Activated naive CD8-positive, alpha-beta T cell treated with anti-CD3 and anti-CD28 coated beads for 36 hours (primary cell): ENCODE measurements at places on chromosomes 11 and 22. TPM values are rescaled to one million over a fixed set of nuclear protein-coding genes. Genes with fewer than 3 reads are reported as not detected.
A peak's percentile ranks its signal among the peaks of the same experiment; 100 is the strongest.

UPK3A gene
- total RNA-seq, result not detected

ZBED4 gene
- 20.6 TPM for total RNA-seq

GRCh38 chr11:111623527-111624030 is 21.3 kb downstream of the SIK2 start:
- no peak overlapping the region for H3K4me3 ChIP-seq
- H3K27ac ChIP-seq, result no peak overlapping the region
- DNase-seq, result no peak
- H3K4me1 ChIP-seq, result no peaks in the 10 kb centered on the region
- H3K36me3 ChIP-seq, result peaks cover 36% of the 10 kb centered on the region

DNA sequence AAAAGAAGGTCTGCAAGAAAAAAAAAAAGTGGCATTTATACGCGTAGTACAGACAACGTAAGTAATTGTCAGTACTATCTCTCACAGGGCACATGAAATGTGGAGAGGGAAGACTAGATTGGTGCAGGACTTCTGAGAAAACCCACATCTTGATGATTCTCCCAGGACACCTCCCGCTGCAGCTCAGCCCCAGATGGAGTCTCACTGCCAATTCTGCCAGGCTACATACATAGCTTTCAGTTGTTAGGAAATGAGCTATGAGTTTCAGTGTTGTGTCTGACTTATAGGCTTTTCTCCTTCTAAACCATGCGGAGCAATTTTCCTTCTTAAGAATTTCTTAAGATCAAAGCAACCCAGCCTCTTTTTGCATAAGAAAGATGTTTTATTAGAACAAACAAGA is 9.6 kb downstream of the OR5A2 start:
- no peak overlapping the region for H3K27ac ChIP-seq
- H3K36me3 ChIP-seq, result no peaks in the 10 kb centered on the region
- no peak overlapping the region for H3K4me3 ChIP-seq
- DNase-seq, result no peak

DNA sequence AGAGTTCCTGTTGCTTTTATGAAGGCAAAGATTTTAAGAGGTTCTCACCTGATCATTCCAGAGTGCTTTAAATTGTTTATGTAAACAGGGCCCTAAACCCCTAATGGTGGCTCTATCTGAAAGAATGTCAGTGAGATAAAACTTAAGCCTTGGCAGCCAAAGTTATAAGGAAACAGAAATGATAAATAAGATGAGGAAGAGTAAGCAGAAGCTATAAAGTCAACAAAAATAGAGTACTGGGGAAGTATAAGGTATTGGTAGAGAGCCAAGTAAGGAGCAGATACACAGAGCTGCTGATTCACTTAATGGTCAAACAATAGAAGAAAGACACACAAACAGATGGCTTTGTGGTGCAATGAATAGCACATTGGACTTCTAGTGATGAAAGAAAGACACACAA is 37.9 kb downstream of the TMPRSS5 start:
- peaks cover 4% of the 10 kb centered on the region for H3K27me3 ChIP-seq
- H3K36me3 ChIP-seq, result no peaks in the 10 kb centered on the region
- no peak for DNase-seq
- H3K27ac ChIP-seq, result no peak overlapping the region

GALNT18 gene
- 10.0 TPM for total RNA-seq

GUCY1A2 gene
- total RNA-seq, result not detected

CBLIF gene
- not detected for total RNA-seq

FSHB gene
- total RNA-seq, result not detected

MED17 gene
- total RNA-seq, result 30.8 TPM

RIC3 gene
- total RNA-seq, result 9.4 TPM

DNA sequence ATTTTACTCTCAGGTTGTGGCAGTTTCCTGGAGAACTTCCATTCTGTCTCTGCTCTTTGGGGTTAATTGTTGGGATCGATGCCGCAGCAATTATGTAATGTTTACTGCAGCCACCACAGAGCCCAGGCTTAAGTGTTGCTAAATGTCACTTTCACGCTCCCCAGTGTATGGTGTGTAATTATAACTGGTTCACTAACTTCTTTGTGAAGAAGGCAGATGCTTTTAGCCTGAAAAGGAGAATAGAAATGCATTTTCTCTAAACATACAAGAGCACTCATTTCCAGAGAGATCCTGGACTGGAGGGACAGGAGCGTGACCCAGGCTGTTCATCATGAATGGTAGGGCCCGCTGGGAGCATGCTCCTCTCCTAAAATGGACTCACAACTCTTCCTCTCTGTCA is 132.2 kb upstream of the PLET1 start:
- no peak overlapping the region for H3K4me3 ChIP-seq
- DNase-seq, result no peak
- peaks cover 3% of the 10 kb centered on the region for H3K4me1 ChIP-seq
- peaks cover 4% of the 10 kb centered on the region for H3K36me3 ChIP-seq
- peaks cover 3% of the 10 kb centered on the region for H3K27me3 ChIP-seq
- H3K27ac ChIP-seq, result no peak overlapping the region

HTATIP2 gene
- 45.7 TPM for total RNA-seq

DNA sequence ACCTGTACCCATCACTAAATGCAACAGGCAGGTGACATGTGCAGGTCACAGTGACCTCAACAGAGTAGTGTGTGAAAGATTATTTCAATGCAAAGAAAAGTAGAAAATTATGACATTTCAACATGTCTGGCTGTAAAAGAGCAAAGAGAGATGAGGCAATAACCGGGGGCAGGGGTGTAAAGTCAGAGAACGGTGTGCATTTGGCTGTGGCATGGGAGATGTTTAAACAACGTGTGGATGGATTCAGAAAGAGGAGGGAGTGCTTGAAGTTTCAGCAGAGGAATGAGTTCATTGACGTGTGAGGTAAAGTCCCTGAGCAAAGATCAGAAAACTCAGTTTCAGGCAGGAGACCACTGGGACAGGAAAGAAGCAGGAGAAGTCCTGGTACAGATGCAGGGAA is 229.7 kb downstream of the BUD13 start:
- DNase-seq, result no peak
- H3K27me3 ChIP-seq, result no peaks in the 10 kb centered on the region
- H3K36me3 ChIP-seq, result peaks cover 1% of the 10 kb centered on the region
- no peak overlapping the region for H3K27ac ChIP-seq
- H3K4me3 ChIP-seq, result no peak overlapping the region

DNA sequence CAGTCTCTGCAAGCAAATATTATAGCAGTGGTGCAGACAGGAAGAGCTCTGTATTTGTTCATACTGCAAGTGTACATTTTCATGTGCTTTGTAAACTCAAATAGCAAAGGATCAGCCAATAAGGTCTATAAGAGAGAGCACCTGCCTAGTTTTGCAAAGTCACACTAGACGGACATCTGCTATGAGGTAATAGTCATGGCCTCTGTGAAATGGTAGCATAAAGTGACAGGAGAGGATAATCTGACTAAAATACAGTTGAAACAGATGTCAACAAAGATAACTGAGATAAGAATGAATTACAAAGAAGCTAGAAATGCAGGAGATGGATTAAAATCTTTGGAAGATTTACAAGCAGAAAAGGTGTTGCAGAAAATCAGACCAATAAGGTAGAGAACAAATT is 70.6 kb upstream of the SPON1 start:
- H3K36me3 ChIP-seq, result peaks cover 2% of the 10 kb centered on the region
- H3K27ac ChIP-seq, result no peak overlapping the region
- DNase-seq, result no peak
- H3K4me1 ChIP-seq, result no peaks in the 10 kb centered on the region
- H3K4me3 ChIP-seq, result no peak overlapping the region

DNA sequence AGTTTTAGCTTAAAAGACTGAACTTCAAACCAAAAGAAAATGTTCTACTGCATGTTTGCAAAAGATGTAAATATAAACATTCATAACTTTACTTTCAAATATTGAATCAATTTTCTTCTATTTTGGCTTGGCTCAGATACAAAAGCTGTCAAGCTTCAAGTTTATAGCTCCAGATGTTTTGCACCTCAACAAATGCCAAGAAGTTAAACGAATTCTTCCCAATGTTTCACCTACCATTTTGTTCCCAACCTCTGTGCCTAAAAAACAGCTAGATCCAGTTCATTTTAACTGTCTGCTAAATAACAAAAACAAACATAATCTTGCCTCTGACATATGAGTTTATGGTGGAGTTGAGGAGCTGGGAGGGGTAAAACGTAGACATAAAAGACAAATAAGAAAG is 76.5 kb downstream of the RAB30 start:
- no peaks in the 10 kb centered on the region for H3K27me3 ChIP-seq
- peaks cover 71% of the 10 kb centered on the region for H3K4me1 ChIP-seq
- H3K36me3 ChIP-seq, result peaks cover 38% of the 10 kb centered on the region

FDXACB1 gene
- 9.9 TPM for total RNA-seq

DNA sequence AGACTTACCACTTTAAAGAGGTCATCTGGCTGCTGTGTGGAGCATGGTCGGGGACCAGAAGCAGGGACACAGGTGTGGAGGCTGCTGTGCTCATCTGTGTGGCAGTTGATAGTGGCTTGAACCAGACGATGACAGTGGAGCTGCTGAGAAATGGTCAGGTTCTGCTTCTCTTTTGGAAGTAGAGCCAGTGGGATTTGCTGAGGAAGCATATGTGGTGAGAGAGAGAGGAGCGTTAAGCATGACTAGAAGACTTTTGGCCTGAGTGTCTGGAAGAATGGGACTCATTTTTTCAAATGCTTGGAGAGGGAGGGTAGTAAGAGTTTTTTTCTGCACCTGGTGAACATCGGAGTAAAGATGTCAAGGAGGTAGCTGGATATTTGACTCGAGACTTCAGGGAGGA is 12.5 kb upstream of the SREBF2 start:
- peaks cover 4% of the 10 kb centered on the region for H3K36me3 ChIP-seq
- no peak for DNase-seq
- H3K4me3 ChIP-seq, result no peak overlapping the region
- no peak overlapping the region for H3K27ac ChIP-seq

SCN3B gene
- not detected for total RNA-seq

PIH1D2 gene
- total RNA-seq, result 0.82 TPM

GRCh38 chr11:3880724-3881123 is 25.3 kb downstream of the STIM1 start:
- H3K4me1 ChIP-seq, result peaks cover 76% of the 10 kb centered on the region
- H3K36me3 ChIP-seq, result peaks cover 10% of the 10 kb centered on the region
- H3K27me3 ChIP-seq, result no peaks in the 10 kb centered on the region
- H3K27ac ChIP-seq, result peak overlapping the region; percentile 57
- no peak overlapping the region for H3K4me3 ChIP-seq
- DNase-seq, result no peak

DNA sequence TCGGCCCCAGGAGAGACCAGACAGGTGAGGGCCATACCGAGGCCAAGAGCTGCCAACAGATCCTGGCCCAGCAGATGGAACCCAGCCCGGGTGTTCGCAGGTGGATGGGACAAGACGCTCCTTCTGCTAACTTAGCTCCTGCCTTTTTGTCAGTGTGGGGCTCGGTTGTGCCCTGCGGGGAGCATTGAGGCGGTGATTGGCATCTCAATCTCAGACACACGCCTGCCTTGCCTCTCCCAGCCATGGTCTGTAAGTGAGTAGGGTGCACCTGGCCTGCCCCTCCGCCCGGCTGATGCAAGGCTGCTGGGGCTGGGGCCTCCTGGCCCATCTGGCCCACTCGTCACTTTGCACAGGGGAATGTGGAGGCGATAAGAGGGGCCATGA is 350.1 kb downstream of the TBC1D22A start:
- no peak overlapping the region for H3K27ac ChIP-seq
- DNase-seq, result no peak
- H3K4me3 ChIP-seq, result no peak overlapping the region

HOATZ gene
- not detected for total RNA-seq

OR5B12 gene
- not detected for total RNA-seq

DNA sequence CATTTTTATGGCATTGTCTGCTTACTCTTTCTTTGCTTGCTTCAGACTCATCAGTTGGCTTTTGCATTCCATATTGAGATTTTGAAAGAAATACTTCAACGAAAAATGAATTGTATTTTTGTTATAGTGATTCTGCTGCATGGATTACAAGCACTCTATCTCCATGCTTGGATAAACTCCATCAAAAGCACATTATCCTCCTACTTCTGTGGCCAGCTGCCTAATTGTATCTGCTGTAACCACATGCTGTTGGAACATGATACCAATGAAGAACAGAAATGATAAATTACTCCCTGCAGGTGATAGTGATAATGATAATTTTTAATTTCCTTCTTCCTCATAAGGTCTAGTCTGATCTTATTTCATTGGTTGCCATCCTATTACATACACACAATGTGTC is 100.8 kb downstream of the PRMT3 start:
- peaks cover 5% of the 10 kb centered on the region for H3K4me1 ChIP-seq
- H3K4me3 ChIP-seq, result no peak overlapping the region
- no peaks in the 10 kb centered on the region for H3K27me3 ChIP-seq
- no peak overlapping the region for H3K27ac ChIP-seq
- no peak for DNase-seq
- peaks cover 48% of the 10 kb centered on the region for H3K36me3 ChIP-seq

C22orf42 gene
- total RNA-seq, result not detected

DNA sequence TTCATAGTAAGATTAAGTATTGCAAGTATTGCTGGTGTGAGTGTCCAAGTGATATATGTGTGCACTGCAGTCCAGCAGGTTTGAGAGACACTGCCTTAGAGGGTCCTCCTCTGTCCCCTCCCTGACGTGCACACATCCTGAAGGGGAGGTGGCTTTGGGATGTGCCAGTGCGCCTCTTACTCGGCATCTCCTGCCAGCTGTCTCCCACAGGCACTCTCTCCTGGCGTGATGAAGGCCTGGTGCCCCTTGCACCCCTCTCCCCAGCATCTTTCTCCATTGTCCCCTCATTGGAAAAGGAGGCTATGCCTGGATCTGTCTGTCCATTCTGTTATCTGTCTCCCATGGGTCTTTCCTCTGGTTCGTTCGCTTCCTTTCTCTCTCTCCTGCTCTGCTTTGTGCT is 24.2 kb downstream of the GTPBP1 start:
- no peak overlapping the region for H3K27ac ChIP-seq
- peaks cover 23% of the 10 kb centered on the region for H3K36me3 ChIP-seq
- H3K27me3 ChIP-seq, result no peaks in the 10 kb centered on the region
- H3K4me3 ChIP-seq, result no peak overlapping the region
- H3K4me1 ChIP-seq, result peaks cover 22% of the 10 kb centered on the region
- no peak for DNase-seq

GRCh38 chr11:118341815-118342489 is 553 bp downstream of the CD3D start:
- H3K4me1 ChIP-seq, result peaks cover 52% of the 10 kb centered on the region
- DNase-seq, result no peak
- H3K4me3 ChIP-seq, result peak overlapping the region; percentile 94
- H3K27me3 ChIP-seq, result no peaks in the 10 kb centered on the region
- peaks cover 69% of the 10 kb centered on the region for H3K36me3 ChIP-seq

- H3K36me3 ChIP-seq, result peaks cover 9% of the 10 kb centered on the region
- DNase-seq, result no peak
- peak overlapping the region; percentile 56 for H3K27ac ChIP-seq
- no peaks in the 10 kb centered on the region for H3K27me3 ChIP-seq
These were observed 54.4 kb downstream of the FCHSD2 start for GRCh38 chr11:73087730-73088129.

GRCh38 chr22:25817092-25817943 is 75.3 kb downstream of the MYO18B start:
- peaks cover 50% of the 10 kb centered on the region for H3K27me3 ChIP-seq
- no peak overlapping the region for H3K27ac ChIP-seq
- no peak overlapping the region for H3K4me3 ChIP-seq
- no peaks in the 10 kb centered on the region for H3K36me3 ChIP-seq
- H3K4me1 ChIP-seq, result no peaks in the 10 kb centered on the region

- H3K36me3 ChIP-seq, result no peaks in the 10 kb centered on the region
- H3K27ac ChIP-seq, result no peak overlapping the region
- H3K27me3 ChIP-seq, result no peaks in the 10 kb centered on the region
- no peak for DNase-seq
- no peaks in the 10 kb centered on the region for H3K4me1 ChIP-seq
- no peak overlapping the region for H3K4me3 ChIP-seq
These were observed 53.1 kb downstream of the WNT7B start for GRCh38 chr22:45923835-45924234.

GRCh38 chr22:22159384-22159783 is 85.2 kb upstream of the VPREB1 start:
- DNase-seq, result no peak
- H3K27me3 ChIP-seq, result peaks cover 7% of the 10 kb centered on the region
- H3K4me1 ChIP-seq, result peaks cover 4% of the 10 kb centered on the region
- H3K36me3 ChIP-seq, result no peaks in the 10 kb centered on the region
- H3K27ac ChIP-seq, result no peak overlapping the region
